ENCODE measurements at places on chromosomes 16 and 17. TPM values are rescaled to one million over a fixed set of nuclear protein-coding genes. Genes with fewer than 3 reads are reported as not detected.

GRCh38 chr17:67239597-67239996 lies 5.4 kb downstream of the HELZ start:
- DNase-seq: no peak

KRT33B gene
- polyA plus RNA-seq: not detected

ZMYND15 gene
- not detected for polyA plus RNA-seq

NOD2 gene
- 3.0 TPM for polyA plus RNA-seq

DNA sequence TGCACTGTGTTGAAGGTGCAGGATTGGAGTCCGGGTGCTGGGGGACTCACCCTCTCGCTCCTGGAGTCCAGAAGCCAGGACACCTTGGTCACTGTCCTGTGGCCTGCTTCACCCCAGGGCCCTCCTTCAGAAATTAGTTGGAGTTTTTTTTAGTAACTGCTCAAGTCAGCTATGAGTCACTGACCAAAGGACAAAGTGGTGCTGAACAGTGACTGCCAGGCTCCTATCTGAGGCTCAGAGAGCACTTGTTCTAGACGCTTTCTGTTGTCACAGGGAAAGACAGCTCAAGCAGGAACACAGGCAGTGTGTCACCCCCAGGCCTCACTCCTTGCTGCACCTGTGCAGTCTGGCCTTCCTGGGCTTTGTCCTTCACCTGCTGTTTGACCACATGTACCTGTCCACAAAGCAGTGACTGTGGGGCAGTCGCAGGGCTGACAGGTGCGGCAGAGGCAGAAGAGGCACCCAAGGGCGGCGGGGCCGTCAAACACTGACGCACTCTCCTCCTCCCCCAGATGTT lies 4.1 kb upstream of the FAAP100 start:
- DNase-seq: no peak

DNA sequence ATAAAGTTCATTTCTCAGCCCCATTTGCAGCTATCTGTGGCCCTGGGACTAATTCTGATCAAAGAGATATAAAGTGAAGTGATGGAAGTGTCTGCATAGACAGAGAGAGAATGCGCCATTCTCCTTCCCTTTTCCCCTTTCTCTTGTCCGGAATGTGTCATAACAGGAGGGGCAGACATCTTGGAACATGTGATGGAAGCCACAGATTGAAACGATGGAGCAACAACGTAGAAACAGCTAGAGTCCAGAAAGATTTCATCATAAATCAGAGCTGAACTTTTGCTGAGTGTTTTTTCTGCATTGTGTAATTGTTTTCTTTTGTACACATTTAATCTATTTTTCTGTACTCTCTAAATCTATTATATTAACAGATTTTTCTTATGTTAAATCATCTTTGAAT lies 11.3 kb downstream of the ASGR1 start:
- DNase-seq: no peak

- DNase-seq: no peak
These were observed 543.7 kb upstream of the CDH11 start for GRCh38 chr16:65665586-65665985.

SOX8 gene
- 0.29 TPM for polyA plus RNA-seq

SNRNP25 gene
- 16.6 TPM for polyA plus RNA-seq

GRCh38 chr17:21379080-21379711 lies 3.0 kb downstream of the KCNJ12 start:
- DNase-seq: no peak
